ENCODE measurements at places on chromosomes 4 and X. TPM values are rescaled to one million over a fixed set of nuclear protein-coding genes. Genes with fewer than 3 reads are reported as not detected.

GRCh38 chr4:161919442-161920220, 244.2 kb downstream of the FSTL5 start:
- DNase-seq = no peak

GRCh38 chr4:14151101-14151500, 523.6 kb upstream of the BOD1L1 start:
- no peak for DNase-seq

GRCh38 chrX:19046343-19047215, 62.7 kb upstream of the PHKA2 start:
- no peak for DNase-seq

DNA sequence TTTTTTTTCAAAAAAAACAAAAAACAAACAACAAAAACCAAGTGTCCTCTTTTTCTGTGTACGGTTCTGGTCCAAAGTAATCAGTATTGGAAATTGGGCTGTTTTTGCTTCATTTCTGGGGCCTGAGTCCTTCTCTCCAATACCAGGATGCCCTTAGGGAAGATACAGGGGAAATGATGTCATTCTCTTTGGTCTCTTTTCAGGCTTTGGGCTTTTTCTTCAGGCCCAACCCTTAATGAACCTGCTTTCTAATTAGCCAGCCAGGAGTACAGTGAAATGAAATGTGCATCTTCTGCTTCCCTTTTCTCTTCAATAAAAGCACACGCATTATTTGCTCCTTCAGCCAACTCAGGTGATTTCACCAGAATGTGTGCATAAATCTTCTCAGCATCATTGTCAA, 52.6 kb upstream of the RBPJ start:
- DNase-seq = no peak

The TXK gene
- total RNA-seq = 0.77 TPM

DNA sequence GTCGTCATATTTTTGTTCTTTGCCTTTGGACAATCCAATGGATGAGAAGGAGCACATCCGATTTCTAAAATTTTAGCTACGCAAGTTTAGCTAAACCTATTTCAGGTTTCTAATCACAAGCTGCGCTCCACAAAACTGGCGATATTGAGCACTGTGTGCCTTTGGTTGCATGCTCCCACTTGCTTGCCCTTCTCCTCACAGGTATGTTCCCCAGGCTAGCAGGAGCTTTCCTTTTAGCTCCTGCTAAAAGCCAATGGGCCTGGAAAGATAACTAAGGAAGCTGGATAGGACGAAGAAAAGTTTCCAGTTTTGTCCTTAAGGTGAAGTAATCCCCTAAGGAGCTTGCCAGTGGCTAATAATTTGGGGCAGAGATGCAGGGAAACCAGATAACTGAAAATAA, 975.2 kb downstream of the FSTL5 start:
- DNase-seq = no peak

GRCh38 chr4:33161202-33161601, 2441.0 kb downstream of the PCDH7 start:
- DNase-seq = no peak

DNA sequence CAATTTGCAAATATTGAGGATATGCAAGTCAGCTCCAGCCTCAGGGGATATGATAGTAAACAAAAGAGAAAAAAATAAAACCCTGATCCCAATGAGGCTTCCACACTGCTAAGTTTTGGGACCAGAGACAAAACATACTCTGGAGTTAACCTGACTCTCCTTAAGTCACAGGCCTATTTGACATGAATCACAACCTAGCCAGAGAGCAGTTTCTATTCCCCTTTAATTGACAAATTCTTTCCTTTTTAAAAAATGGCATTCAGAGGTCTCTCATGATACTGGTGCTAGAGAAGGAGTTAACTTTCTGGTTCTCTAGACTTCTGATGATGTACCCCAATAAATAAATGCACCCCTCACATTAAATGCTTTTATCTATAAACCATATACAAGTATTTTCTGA, 8.8 kb downstream of the ACSL1 start:
- DNase-seq = no peak

DNA sequence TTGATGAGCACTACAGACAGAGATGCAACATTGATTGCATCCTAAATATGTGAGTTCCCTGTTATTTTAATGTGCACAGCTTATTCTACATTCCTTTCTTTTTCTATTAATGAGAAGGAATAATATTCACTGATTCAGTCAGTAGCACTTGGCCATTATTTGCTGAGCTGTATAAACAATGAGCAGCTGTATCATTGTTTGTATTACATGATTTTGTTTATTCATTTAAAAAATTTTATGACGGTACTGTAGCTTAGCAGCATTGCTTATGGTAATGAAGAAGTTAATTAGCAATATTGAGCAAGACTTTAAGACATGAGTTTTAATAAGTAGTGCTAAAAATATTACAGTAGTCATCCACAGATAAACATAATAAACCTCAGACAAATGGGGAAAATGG, 582.0 kb downstream of the ADGRL3 start:
- no peak for DNase-seq

The PSAPL1 gene
- total RNA-seq = not detected

The CFI gene
- total RNA-seq = 8.3 TPM

DNA sequence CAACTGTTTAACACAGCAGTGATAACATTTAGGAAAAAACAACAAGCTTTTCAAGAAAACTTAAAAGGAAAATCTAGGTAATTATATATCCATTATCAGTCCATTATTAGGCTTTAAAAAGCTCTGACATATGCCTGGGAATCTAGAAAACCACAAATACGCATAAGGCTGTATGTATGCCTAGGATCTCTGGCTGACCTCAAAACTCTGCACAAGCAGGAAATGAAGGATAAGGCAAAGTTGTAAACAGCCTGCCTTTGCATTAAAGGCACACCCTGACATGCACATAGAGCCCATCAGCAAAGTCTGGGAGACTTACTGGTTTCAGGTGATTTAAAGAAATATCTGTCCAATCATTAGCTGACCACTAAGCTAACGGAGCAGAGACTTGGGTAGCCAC, 14.0 kb downstream of the TIMP1 start:
- DNase-seq = no peak

DNA sequence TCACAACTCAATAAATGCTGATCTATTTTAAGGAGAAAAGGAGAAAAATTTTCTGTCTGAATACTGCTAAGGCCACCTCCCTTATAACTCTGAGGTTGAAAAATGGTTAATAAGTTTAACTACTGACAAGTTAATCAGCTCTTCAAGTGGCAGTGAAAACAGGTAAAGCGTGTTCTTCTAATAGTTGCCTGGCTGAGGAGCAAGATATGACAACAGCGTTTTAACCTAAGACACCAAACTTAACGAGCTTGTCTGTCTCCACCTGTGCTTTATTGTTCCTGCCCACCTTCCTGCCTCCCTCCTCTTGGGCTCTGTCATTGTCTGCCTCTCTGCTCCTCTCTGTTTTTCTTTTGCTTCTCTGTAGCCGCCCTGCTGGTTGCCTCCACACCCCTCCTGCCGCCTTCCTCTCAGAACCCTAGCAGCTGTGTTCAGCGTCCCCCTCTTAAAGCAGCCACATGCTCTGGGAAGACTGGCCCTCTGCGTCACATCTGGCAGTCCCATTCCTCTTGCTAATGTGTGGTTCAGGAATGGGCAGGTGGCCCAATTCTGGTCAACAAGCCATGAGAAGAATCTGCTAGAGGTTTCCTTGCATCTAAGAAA, 4.3 kb upstream of the TSPAN5 start:
- no peak for DNase-seq

- DNase-seq = no peak
Measured at GRCh38 chrX:112163906-112164305, 81.3 kb upstream of the TRPC5 start.

GRCh38 chr4:41747230-41748055, 1.1 kb downstream of the PHOX2B start:
- DNase-seq = no peak

- DNase-seq = peak; percentile 22
Measured at GRCh38 chr4:123401271-123402120, 4.9 kb downstream of the SPRY1 start.

GRCh38 chr4:96912716-96913115, 1072.8 kb downstream of the PDHA2 start:
- DNase-seq = no peak

DNA sequence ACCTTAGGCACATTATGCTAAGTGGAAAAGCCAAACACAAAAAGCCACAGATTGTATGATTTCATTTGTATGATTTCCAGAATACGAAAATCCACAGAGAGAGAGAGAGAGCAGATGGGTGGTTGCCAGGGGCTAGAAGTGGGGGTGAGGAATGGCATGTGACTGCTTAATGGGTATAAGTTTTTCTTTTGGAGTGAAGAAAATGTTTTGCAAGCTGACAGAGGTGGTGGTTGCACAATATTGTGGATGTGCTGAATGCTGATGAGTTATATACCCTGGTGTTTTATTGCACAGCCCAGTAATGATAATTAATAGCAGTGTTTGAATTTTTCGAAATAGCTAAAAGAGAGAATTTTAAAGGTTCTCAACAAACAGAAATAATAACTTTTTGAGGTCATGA, 386.1 kb upstream of the HS3ST1 start:
- DNase-seq = no peak

The HTN1 gene
- total RNA-seq = not detected

The CT45A5 gene
- not detected for total RNA-seq

The SASH3 gene
- total RNA-seq = 1.6 TPM

The FAM241A gene
- total RNA-seq = 9.1 TPM

The TEX11 gene
- total RNA-seq = not detected

DNA sequence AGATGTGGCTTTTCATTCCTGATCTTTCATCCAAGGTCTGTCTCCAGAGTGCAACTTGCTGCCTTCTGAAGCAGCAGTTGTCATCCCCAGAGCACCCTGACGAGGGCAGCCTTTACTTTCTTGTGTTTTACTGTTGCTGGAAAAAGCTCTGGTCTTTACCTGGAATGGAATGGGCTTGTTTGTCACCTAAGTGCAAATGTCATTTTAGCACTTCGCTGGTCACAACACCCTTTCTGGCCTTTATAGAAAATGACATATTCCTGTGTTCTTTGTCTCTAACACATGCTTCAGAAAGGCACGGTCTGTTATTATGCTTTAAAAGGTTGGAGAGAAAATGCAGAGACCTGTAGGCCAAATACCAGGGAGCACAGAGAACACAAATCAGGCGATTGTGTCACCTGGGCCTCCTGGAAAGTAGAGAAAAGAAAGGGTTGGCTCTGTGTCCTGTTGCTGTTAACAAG, 332.7 kb upstream of the IGFBP7 start:
- no peak for DNase-seq

DNA sequence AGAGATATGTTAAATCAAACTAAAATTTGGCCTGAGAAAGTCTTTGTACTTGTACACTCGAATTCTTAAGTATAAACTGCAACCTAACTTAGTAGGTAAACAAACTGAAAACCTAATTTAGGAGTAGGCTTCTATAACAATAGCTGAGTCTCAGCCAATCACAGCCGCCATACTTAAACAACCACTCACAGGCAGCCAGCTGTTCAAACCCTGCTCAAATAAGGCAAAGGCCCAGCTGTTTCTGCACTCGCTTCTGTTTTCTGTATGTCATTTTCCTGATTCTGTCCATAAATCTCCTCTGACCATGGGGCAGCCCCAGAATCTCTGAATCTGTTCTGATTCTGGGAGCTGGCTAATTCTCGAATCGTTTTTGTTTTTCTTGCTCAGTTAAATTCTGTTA, 7.8 kb upstream of the PLS3 start:
- DNase-seq = no peak

- DNase-seq = no peak
Measured at GRCh38 chr4:121741751-121742150, 23.2 kb downstream of the SMIM43 start.

DNA sequence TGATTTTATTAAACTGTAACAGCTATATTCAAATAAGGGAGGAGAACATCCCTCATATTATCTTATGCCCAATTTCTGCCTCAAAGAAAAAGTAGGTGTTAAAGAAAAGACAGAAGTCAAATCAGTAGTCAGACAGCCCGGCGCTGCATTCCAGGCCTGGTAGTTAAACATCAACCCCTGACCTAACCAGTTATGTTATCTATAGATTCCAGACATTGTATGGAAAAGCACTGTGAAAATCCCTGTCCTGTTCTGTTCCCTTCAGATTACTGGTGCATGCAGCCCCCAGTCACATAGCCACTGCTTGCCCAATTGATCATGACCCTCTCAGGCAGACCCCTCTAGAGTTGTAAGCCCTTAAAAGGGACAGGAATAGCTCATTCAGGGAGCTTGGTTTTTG, 269.9 kb upstream of the GALNT7 start:
- DNase-seq = no peak

DNA sequence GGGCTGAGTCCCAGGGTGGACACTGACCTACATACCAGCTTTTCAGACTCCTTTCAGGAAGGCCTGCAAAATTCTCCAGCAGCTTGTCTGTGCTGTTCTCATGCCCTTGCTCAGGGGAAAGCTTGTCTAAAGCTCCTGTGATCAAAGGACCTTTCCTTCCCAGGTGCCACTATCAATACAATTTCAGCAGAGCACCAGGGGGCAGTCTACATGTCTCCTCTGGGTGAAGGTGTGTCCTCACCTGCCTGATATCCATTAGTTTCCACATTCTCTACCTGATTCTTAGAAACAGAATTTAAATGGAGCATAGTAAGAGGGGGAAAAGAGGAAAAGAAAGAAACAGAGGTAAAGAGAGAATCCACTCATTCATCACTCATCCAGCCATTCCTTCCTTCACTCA, 114.2 kb downstream of the PPARGC1A start:
- DNase-seq = no peak

DNA sequence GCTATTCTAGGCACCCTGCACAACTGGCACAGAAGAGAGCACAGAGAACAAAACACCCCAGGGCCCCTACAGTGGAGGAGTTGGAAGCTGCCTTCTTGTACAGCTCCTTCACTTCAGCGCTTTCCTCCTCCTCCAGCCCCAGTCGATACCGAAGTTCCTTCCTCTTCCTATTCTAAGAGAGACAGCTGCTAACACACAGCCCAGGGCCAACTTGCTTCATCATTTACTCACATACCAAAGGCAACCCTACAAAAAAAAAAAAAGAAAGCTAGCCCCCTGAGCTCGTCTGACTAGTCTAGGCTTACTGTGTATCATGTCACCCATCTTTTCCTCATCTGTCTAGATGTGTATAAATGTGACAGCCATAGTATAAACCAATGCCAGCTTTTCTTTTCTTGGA, 64.5 kb downstream of the MID1 start:
- DNase-seq = no peak

- DNase-seq = no peak
Measured at GRCh38 chrX:24945009-24945408, 70.8 kb downstream of the ARX start.

GRCh38 chr4:127656047-127656680, 23.4 kb downstream of the INTU start:
- no peak for DNase-seq

The PABPC4L gene
- 0.70 TPM for total RNA-seq

DNA sequence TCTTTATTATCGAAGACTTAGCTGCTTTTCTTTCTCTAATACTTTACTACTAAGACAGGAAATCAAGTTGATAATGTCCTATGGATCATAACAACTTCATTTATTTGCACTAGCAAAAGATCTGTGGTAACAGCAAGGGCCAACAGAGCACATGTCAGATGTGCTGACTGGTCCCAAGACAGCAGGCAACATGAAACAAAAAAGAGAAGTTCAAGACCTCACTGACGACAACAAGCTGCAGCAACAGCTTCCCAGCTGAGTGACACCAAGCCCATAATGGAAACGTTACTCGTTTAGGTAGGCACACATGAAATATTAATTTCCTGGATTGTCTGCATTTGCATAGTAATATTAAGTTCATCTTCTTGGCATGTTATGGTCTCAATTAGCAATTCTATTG, 126.9 kb downstream of the UNC5C start:
- no peak for DNase-seq

All from heart left ventricle (tissue), 16 donors.